HL-60 (cell line): ENCODE measurements at places on chromosomes 4 and X.

DNA sequence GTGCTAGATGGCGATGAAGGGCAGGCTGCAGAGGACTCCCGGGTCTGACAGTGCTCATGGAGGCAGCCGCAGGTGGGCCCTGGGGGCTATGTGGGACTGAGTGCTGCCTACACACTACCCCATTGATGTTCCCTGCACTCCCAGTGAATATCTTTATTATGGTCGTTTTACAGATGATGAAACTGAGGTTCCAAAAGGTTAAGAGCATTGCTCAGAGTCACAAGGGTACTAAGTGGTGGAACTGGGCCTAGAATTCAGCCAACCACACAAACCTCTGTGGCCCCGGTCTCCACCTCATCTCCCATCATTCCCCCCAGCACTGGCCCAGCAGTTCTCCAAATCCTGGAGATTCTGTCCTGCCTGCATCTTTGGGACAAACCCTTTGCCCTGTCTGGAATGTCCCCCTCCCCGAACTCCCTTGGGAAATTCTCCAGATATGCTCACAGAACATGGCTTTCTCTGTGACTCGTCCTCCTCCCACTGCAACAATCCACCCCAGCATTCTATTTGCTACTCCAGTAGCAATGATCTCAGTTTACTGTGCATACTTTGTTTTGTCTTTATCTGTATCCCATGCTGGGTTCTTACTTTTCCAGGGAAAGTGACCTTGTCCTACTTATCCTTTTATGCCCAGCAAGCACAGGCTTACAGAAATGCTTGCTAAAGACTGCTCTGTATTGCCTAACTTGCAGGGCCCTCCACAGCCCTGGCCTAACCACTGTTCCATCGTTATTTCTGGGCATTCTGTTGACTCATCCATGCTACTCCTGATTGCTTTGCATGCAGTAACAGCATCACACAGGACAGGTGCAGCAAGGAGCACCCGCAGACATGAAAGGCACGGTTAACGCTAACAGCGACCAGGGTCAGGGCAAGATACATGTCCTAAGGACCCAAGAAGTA is 14.0 kb downstream of the PNMA6F start:
- DNase-seq, result peak; percentile 35

DNA sequence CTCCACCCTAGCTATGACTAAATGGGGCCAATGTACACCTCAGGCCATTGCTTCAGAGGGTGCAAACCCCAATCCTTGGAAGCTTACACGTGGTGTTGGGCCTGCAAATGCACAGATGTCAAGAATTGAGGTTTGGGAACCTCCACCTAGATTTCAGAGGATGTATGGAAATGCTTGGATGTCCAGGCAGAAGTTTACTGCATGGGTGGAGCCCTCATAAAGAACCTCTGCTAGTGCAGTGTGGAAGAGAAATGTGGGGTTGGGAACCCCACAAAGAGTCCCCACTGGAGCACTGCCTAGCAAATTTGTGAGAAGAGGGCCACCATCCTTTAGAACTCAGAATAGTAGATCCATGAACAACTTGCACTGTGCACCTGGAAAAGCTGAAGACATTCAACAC is 284.1 kb downstream of the ANTXR2 start:
- no peak for DNase-seq

- peak; percentile 77 for DNase-seq
Observed at GRCh38 chr4:47465004-47465403, 1.5 kb upstream of the COMMD8 start.

DNA sequence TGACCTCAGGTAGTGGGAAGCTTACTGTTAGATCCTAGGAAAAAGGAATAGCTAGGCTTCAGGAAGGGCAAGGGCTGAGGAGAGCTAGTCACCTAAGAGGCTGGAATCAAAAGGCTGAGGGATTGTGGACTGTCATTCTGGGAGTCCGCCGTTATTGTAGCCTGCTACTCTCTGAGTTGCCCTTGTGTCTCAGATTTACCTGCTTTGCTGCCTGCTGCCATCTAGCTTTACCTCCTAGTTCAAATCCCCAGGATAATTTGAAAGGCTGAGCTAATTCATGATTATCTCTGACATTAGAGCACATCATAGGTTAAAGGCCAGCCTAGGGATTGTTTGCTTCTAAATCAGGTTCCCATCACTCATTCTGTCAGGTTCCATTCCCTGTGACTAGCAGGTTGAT is 120.2 kb downstream of the FHIP1A start:
- no peak for DNase-seq

- DNase-seq, result no peak
Observed at GRCh38 chrX:790041-790506, 159.5 kb downstream of the SHOX start.

DNA sequence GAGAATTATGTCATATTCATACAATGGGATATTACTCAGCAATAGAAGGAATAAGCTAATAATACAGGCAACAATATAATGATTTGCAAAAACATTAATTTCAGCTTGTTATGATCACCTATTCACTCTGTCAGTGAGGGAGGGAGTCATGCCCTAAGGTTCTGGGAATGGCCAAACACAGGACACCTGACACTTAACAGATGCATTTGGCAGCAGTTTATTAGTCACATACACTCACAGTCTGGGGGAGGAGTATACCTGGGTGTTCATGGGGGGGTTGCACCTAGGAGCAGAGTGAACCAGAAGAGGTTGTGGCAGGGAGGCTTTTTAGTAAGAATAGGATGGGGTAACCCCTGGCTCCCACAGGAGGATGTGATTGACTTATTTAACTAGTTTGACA is 38.3 kb downstream of the SERPINA7 start:
- DNase-seq, result no peak

DNA sequence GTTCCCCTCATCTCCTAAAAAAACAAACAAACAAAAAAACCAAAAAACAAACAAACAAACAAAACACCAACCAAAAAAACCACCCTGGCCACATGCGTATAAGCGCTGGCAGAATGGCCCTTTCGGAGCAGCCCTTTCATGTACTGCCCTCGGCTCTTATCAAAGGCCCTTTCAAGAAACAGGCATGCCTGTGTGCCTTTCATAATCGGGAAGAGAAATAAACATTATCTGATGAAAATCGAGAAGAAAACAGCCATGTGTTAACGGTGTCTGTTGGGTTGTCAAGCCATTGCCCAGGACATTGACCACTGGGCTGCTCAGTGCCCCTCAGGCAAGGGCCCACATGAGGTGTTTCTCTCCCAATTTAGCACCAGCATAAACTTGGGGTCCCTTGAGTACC is 68.3 kb downstream of the PJA1 start:
- no peak for DNase-seq

GRCh38 chr4:83890816-83891215 is 354.9 kb downstream of the GPAT3 start:
- DNase-seq, result no peak

DNA sequence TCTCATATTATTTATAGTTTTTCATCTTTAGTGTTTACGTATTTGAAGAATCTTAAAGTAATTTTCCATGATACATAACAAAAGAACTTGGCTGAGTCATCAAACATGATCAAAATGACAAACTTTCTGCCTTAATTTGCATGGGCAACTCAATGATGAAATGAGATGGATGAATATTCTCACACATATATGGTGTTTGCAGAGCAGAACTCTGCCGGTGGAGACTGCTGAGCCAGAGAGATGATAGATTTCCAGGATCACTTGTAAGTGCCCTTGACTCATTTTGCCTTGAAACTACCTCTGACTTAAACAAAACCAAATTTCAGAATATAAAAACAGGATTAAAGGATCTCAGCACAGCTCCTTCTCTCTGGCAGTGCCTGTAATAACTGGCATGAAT is 38.2 kb downstream of the TRPC3 start:
- no peak for DNase-seq

GRCh38 chrX:142054094-142054493 is 150.4 kb downstream of the MAGEC1 start:
- no peak for DNase-seq

DNA sequence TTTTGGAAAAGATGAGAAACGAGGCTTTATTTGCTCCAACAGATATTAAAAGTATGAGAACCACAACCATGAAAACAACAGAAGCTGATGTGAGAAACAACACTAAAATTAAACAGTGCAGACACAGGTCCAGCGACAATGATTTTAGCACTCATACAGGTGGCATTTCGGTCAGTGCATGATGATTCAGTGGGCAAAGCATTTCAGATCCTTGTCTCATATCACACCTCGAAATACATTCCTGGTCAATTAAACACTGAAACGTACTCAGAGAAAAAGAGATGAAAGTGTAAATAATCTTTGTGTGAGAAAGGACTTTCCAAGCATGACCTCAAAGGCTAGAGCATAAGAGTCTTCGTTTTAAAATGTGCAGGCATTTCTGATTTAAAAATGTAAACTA is 85.2 kb downstream of the ACOX3 start:
- no peak for DNase-seq

DNA sequence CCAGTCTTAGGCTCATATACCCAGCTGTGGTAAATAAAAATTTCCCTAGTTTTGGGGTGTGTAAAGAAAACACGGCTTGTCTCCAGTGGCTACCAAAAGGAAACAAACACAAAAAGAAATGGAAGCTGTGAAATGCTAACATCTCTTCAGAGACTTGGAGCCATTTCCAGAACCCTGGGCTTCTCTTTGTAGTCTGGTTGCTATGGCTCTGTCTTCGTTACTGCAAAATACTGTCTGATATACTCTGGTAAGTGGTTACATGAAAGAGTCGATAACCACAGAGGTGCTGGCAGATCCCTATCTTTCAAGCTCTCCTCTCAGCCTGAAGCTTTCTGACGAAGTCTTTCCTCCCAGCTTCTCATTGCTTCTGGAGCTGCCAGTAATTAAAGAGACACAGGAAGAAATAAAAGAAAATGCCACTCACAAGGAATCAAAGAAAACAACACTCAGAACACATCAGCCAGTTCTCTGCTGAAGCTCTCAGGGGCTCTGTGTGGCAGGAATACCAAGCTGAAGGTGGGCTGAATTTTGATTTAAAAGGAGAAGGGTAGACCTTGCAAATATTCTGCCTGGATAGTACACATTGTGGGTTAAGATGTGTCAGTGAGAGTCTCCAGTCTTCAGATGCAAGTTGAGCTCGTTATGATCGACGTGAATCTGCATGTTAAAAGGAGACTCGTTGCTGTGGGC is 107.6 kb upstream of the FAM9C start:
- no peak for DNase-seq

- DNase-seq, result no peak
Observed at GRCh38 chr4:158580064-158580463, 58.4 kb downstream of the RXFP1 start.
